Prostate gland (tissue), 2 donors: ENCODE measurements at places on chromosomes 1 and 21.

GRCh38 chr1:46530311-46530710 lies 21.1 kb downstream of the KNCN start:
- DNase-seq: no peak
- H3K27me3 ChIP-seq: no peaks in the 10 kb centered on the region
- H3K27ac ChIP-seq: no peak overlapping the region

DNA sequence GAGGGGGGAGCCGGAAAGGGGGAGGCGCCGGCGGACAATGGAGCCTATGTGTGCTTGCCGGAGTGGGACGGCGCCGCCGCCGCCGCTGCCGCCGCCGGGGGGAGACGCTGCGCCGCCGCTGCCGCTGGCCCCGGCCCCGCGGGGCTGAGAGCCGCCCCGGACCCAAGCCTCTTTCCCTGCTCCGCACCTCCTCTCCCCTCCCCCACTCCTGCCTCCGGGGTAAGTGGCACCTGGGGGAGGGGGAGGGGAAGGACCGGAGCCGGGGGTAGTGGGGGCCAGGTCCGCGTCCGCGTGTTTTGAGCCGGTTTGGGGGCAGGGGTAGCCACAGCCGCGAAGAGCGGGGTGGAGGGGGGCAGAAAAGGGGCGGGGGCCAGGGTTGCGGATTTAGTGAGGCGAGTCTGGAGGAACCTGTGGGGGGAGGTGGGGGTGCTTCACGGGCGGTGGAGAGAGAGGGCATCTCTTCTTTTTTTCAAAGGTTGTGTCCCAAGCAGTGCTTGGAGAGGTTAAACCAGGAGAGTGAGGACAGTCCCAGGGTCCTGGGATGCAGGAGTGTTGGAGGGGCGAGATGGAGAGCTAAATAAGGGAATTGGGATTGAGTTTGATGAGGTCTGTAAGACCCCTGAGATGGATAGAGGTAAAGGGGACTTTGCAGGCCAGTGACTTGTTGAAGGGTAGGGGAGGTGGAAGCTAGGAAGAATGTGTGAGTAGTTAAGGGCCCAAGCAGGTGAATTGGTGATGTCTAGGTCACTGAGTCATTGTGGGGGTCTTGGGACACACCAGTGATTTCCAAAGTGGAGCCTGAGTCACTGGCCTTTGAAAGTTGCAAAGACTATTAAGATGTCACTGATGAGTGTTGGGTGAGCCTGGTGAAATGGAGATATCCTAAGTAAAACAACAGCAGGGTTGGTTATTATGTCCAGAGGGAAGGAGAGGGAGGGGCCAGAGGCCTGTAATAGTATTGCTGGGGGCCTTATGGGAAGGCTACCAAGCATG lies 59.1 kb downstream of the BCL9 start:
- H3K27ac ChIP-seq: peak overlapping the region; percentile 92
- peaks cover 6% of the 10 kb centered on the region for H3K4me1 ChIP-seq
- H3K36me3 ChIP-seq: no peaks in the 10 kb centered on the region
- peak overlapping the region; percentile 80 for H3K4me3 ChIP-seq
- no peak for DNase-seq

DNA sequence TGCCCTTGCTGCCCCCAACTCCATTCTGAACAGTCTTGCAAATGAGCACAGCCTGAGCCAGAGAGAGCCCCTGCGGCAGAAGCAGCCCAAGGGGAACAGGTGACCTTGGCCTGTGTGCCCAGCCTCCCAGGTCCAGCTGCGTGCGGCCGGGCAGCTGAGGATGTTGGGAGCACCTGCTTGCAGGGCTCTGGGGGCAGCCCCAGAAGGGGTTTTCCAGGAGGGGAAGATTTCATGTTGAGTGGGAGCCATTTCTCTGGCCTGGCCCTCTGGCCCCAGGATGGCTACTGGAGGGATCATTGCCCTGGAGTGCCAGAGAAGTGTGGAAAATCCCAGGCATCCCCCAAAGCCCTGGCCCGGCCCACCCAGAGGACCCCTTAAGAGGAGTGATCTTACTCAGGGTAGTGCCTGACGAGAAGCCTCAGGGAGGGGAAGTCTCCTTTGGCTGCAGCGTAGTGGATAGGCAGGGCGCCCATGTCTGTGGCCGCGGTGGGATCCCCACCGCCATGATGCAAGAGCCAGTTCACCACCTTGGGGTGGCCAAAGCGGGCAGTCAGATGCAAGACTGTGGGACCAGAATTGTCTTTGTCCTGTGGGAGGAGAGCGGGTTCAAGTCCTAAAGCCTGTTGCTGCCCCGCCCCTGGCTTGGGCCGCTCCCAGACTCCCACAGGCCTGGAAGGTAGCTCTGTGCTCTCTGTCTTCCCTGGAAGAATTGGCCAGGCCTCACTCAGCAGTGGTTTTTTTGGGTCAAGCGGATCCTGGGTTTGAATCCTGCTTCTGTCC lies 20.6 kb upstream of the RNU1-4 start:
- no peaks in the 10 kb centered on the region for H3K4me1 ChIP-seq
- H3K27ac ChIP-seq: no peak overlapping the region
- H3K4me3 ChIP-seq: no peak overlapping the region
- H3K27me3 ChIP-seq: peaks cover 2% of the 10 kb centered on the region
- no peaks in the 10 kb centered on the region for H3K36me3 ChIP-seq
- DNase-seq: no peak

DNA sequence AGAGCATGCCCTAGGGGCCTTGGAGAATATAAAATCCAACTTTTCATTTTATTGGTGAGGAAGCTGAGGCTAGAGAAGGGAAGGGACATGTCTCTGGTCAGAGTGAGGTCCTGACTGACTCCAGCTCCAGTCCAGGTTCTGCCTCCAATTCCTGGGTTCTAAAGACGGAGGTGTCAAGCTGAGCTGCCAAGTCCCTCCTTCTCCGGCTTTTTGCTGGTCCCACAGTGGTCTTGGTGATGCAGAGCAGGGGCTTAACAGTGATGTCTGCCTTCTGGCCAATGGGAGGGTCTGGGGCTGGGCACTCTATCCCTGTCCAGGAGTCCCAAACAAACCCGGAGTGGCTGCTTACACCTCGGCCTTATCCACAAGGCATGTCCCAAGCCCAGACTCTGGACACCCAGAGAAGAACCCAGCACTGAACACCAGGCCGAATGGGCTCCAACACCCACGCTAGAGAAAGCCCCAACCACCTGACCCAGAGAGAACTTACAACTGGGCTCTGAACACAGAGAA lies 104.8 kb downstream of the EBNA1BP2 start:
- DNase-seq: no peak
- H3K36me3 ChIP-seq: no peaks in the 10 kb centered on the region
- no peaks in the 10 kb centered on the region for H3K27me3 ChIP-seq
- H3K27ac ChIP-seq: no peak overlapping the region
- no peaks in the 10 kb centered on the region for H3K4me1 ChIP-seq
- H3K4me3 ChIP-seq: no peak overlapping the region
